NCI-H1105 (cell line): ENCODE measurements at places on chromosomes 5 and 9.

DNA sequence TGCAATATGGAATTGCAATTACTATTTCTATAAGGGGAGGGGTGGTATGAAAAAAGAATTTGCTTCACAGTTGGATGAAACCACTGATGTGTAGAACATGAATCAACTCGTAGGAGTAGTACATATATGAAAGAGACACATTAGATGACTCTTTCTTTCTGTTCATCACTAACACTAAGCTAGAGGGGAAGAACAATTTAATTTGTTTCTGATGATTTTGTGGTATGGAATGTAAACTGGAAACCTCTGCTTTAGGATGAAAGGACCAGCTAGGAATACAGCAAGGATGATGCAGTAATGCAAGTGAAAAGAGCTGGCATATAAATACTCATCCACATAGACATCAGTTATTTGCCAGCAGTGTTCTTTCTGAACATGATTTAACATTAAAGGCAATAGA lies 113.4 kb downstream of the PAPPA start:
- no peak for DNase-seq

- DNase-seq, result no peak
Observed at GRCh38 chr5:148759101-148759500, 67.3 kb upstream of the ADRB2 start.

DNA sequence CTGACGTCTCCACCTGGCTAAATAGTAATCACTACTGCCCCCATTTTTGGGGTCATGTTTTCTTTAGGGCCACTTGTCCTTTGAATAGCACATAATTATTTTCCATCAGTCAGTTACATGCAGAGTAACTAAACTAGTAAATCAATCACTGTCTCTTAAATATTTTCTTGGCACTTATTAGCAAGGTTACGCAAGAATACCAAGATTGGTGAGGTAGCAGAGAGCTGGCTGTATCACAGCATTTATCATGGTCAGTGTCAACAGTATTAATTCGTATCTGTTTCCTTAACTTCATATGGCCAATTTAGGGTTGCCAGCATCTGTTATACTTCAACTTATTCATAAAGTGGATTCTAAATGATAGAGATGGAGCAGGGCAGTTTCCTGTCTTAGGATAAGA lies 346.8 kb upstream of the FAM174A start:
- DNase-seq, result no peak

DNA sequence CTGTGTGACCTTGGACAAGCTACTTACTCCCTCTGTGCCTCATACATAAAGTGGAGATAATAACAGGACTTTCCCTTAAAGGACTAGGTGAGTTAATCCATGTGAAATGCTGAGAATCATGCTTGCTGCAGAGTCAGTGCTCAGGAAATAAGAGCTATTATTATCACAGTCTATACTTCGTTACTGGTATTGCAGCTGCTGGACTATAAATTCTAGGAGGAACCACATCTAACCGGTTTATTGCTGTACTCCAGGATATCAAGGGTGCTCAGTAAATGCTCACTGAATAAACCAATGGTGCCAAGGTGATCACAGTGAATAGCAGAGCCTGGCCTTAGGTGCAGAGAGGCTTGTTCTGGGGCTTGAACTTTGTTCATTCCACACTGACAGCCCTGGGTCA lies 69.3 kb downstream of the HSPA4 start:
- DNase-seq, result no peak

- no peak for DNase-seq
Observed at GRCh38 chr9:79652598-79652997, 80.8 kb downstream of the TLE4 start.

GRCh38 chr5:122112733-122113558 lies 16.4 kb upstream of the ZNF474 start:
- DNase-seq, result no peak
